Thoracic aorta (tissue), 2 donors: ENCODE measurements at places on chromosomes 2 and 18. TPM values are rescaled to one million over a fixed set of nuclear protein-coding genes. Genes with fewer than 3 reads are reported as not detected.

DNA sequence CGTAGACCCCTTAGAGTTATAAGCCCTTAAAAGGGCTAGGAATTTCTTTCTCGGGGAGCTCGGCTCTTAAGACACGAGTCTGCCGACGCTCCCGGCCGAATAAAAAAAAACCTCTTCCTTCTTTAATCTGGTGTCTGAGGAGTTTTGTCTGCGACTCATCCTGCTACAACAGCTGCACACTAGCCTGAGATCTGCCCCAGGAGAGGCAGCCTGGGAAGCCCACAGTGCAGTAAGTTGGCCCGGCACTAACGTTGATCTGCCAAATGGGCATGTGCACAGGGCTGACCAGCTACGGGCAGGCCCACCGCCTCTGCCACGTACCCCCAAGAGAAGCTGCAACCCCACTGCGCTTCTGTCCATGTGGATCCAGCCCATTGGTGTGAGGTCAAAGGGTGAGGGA, 8.4 kb upstream of the LIMS2 start:
- no peak for DNase-seq

Gene UGT1A6
- total RNA-seq: not detected

DNA sequence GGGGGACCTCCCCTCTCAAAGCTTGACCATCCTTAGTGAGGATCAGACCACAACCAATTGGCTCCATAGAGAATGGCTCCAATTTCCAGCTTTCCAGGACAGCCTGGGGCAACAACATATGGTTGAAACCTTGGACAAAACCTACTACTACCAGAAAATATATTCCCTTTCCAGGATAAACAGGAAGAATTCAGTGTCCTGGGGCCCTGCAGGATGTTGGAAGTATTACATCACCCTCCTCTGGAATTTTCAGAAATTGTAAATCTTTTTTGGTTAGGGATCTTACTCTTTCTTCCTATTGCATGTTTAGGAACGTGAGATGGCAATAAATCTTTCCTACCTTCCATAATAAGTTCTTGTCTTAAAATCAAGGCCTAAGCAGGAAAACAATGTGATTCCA, 158.9 kb upstream of the MEIS1 start:
- DNase-seq: no peak

Gene RUFY4
- total RNA-seq: 0.68 TPM

- DNase-seq: no peak
Measured at GRCh38 chr2:158809816-158810215, 14.7 kb downstream of the DAPL1 start.
